ENCODE measurements at places on chromosomes 1 and 21.

- no peak for DNase-seq
Observed at GRCh38 chr1:43464681-43465504, 11.2 kb upstream of the HYI start.

- no peak for DNase-seq
Observed at GRCh38 chr1:13576926-13577325, 6.7 kb upstream of the PDPN start.

DNA sequence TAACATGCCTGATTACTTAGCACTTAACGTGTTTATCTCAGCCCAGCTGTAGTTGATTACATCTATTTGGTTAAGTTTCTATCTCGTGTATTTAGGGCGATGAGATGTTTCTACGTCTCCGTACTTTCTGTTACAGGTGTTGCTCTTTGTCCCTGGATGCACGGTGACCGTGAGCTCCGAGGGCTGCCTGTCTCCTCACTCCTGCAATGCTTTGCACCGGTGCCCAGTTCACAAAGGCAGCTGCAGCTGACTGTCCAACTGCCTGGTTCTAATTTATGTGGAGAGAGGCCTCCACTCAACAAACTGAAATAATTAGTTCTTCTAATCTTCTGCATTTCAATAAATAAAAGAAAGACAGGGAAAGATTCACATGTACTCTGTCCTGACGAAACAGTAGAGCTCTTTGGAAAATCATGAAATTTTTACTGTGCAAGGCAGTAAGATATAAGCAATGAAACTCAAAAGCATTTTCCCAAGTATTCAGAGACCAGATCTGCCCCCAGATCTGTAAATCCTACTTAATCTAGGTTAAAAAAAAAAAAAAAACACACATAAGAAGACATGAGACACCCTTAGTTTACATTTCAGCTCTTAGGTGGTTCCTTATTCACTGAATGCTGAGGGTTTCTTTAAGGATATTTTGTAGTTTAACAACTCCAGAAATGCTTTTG lies 108.2 kb downstream of the TGFBR3 start:
- DNase-seq, result no peak

DNA sequence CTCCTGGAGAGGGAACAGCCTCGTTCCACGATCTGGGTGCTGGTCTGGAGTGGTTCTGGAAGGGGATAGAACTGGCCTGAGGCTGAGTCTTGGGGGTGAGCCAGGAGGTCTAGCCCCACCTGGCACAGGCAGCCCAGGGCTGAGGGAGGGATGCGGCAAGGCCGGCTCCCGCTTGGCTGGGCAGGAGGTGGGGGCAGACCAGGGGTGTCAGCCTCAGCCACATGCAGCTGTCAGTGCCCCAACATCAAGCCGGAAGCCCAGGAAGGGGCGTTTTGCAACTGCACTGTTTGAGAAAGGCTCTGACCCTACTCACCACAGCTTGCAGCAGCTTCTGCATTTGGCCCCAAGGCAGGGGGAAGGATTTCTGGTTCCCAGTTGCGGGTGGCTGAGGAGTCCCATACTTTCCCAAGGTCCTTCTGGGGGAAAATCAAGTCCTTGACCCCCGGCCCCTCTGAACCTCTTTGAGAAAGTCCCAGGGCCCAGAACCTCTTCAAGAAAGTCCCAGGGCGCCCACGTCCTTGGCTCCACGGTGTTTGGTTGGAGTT lies 2.0 kb downstream of the EFHD2 start:
- no peak for DNase-seq

Data from NCI-H2081 (cell line).